Tongue (tissue), 3 donors: ENCODE measurements at places on chromosomes 1 and 21. TPM values are rescaled to one million over a fixed set of nuclear protein-coding genes. Genes with fewer than 3 reads are reported as not detected.

Gene B3GALT2
- 5.7 TPM for total RNA-seq

Gene FALEC
- not detected for total RNA-seq

DNA sequence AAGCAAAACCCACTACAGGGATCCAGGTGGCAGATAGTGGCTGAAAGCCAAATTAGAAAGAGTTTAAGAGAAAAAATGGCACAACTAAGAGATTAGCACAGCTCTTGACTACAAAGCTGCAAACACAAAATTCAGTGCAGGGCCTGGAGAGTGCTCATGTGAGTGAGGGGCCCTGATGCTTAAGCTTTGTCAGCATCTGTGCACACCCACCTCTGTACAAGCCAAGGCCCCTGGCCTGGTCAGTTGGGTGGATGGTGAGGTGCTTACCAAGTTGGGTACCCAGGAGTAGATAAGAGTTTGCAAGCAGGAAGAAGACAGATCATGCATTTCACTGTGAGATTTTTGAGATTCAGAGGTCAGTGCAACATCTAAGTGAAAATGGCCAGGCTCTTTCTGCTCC lies 62.7 kb upstream of the ATP1B1 start:
- no peak for DNase-seq

DNA sequence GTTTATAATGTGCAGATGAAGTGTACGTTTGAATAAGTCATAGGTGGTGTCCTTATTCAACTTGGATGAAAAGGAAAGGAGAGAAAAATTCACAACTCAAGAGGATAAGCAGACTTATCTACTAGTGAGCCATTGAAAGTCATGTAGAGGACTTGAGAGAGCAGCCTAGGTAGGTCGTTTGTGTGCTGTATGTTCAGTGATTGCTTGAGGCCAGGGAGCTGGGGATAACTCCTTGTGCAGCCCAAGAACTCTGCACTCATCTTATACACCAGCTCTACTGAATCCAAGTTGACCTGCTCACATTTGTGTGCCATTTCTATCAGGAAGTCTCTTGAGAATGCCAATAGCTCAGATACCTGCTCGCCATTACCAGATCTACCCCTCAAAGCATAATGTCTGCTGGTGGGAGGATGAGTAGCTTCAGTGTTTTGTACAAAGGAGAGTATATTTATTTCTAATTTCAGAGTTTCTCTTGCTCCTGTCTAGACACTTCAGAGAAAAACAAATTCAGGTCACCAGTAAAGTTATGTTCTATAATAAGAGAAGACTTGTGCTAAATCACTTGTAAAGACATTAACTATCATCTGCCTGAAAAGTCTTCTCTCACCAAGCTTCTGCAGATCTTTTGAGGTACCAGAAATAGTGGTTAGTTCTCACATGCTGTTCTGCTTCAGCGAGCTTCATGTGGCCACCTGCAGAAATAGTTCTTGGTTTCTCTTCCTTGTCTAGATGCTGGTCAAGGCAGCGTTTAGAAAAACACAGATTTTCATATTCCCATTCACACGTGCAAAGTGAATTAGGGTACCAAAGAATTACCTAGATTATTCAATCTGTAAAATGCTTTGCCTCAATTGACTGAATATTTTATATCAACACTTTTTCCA lies 10.8 kb downstream of the S1PR1 start:
- no peak for DNase-seq

DNA sequence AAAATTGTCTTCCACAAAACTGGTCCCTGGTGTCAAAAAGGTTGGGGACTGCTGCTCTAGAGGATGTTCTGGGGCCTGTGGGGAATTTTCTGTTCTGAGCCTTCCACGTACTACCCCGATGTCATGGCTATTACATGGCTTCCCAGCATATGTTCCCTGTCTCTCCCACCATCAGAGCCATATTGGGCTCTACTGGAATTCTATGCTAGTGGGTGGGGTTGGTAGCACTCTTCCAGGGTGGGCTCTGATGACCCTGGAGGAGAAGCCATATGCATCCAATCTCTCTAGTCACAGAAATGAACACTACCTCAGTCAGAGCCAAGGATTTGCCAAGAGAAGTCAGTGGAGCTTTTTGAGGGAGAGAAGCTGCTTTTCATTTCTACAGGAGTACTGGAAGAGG lies 47.9 kb downstream of the SRRM1 start:
- no peak for DNase-seq

DNA sequence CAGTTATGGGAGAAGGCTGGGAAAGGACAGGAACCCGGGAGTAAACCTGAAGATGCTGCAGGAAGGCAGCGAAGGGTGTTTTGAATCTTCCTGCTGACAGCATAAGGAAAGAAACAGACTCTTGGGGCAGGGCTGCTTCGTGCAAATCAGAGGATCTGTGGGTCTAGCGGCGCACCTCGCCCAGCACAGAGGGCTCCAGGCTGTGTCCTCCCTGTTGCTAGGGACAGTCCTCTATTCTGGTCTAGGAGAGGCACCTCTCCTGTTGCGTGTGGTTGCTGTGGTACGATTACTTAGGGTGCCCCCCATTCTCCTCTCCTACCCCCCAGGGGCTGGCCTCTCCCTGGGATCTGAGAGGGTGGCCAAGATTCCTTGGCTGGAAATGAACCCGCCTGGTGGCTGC lies 11.4 kb downstream of the C2CD2 start:
- no peak for DNase-seq

GRCh38 chr1:6809461-6809860 lies 24.2 kb downstream of the CAMTA1 start:
- no peak for DNase-seq

GRCh38 chr1:94154989-94155388 lies 34.0 kb upstream of the ABCA4 start:
- DNase-seq = no peak

GRCh38 chr1:190935925-190936324 lies 458.3 kb upstream of the BRINP3 start:
- DNase-seq = peak; percentile 0

- DNase-seq = no peak
Measured at GRCh38 chr1:22508991-22509390, 54.3 kb upstream of the EPHA8 start.

- no peak for DNase-seq
Measured at GRCh38 chr1:221794079-221794670, 52.3 kb upstream of the DUSP10 start.

GRCh38 chr1:97271916-97272788 lies 550.6 kb downstream of the PTBP2 start:
- DNase-seq = peak; percentile 34

- DNase-seq = no peak
Measured at GRCh38 chr1:208237241-208237640, 6.9 kb downstream of the PLXNA2 start.

DNA sequence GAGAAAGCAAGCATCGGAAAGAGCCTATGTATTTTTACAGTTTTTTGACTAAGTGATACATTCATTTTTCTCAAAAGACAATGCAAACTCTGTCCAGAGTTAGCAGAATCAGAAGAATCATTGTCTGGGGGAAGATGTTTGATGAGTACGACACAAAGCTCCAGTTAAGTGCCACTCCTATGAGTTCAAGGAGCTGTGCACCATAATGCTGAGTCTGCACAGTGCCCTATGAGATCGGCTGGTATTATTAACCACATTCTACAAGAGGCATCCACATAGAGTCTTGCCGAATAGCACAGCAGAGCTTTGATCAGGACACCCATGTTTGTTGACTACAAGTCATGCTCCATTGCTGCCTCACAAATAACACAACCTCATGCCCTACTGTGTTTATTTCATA lies 54.9 kb upstream of the RAP1GAP start:
- DNase-seq = peak; percentile 11
